Left ventricle myocardium inferior (tissue), 1 donor: ENCODE measurements at places on chromosomes 1 and 21. TPM values are rescaled to one million over a fixed set of nuclear protein-coding genes. Genes with fewer than 3 reads are reported as not detected.
A peak's percentile ranks its signal among the peaks of the same experiment; 100 is the strongest.

Gene CLCNKA
- 0.16 TPM for total RNA-seq

Gene NOS1AP
- 6.2 TPM for total RNA-seq

Gene VANGL2
- total RNA-seq, result 2.1 TPM

Gene GBP7
- 0.11 TPM for total RNA-seq

Gene PLA2G2C
- not detected for total RNA-seq

Gene PYHIN1
- total RNA-seq, result 0.11 TPM

Gene DUSP10
- total RNA-seq, result 4.6 TPM

Gene TSHB
- not detected for total RNA-seq

- no peak overlapping the region for H3K4me3 ChIP-seq
- H3K4me1 ChIP-seq, result no peaks in the 10 kb centered on the region
- no peak for DNase-seq
These were observed 12.5 kb upstream of the ATF3 start for GRCh38 chr1:212595787-212596714.

- H3K4me1 ChIP-seq, result no peaks in the 10 kb centered on the region
- DNase-seq, result no peak
- peaks cover 3% of the 10 kb centered on the region for H3K27me3 ChIP-seq
- no peak overlapping the region for H3K27ac ChIP-seq
These were observed 153.5 kb upstream of the SOD1 start for GRCh38 chr21:31505975-31506374.

DNA sequence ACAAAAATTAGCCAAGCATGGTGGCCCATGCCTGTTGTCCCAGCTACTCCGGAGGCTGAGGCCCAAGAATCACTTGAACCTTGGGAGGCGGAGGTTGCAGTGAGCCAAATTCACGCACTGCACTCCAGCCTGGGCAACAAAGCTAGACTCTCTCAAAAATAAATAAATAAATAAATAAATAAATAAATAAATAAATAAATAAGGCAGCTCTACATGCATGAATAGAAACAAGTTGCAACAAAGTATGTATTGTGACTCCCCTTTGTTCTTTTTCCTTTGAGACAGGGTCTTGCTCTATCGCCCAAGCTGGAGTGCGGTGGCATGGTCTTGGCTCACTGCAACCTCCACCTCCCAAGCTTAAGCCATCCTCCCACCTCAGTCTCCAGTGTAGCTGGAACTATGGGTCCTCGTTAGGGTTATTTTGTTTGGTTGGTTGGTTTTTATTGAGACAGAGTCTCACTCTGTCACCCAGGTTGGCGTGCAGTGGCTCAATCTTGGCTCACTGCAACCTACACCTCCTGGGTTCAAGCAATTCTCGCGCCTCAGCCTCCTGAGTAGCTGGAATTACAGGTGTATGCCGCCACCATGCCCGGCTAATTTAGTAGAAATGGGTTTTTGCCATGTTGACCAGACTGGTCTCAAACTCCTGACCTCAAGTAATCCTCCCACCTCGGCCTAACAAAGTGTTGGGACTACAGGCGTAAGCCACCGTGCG is 8.0 kb downstream of the USP48 start:
- H3K4me3 ChIP-seq, result no peak overlapping the region
- H3K36me3 ChIP-seq, result no peaks in the 10 kb centered on the region
- H3K27me3 ChIP-seq, result no peaks in the 10 kb centered on the region
- DNase-seq, result no peak
- peaks cover 27% of the 10 kb centered on the region for H3K4me1 ChIP-seq

DNA sequence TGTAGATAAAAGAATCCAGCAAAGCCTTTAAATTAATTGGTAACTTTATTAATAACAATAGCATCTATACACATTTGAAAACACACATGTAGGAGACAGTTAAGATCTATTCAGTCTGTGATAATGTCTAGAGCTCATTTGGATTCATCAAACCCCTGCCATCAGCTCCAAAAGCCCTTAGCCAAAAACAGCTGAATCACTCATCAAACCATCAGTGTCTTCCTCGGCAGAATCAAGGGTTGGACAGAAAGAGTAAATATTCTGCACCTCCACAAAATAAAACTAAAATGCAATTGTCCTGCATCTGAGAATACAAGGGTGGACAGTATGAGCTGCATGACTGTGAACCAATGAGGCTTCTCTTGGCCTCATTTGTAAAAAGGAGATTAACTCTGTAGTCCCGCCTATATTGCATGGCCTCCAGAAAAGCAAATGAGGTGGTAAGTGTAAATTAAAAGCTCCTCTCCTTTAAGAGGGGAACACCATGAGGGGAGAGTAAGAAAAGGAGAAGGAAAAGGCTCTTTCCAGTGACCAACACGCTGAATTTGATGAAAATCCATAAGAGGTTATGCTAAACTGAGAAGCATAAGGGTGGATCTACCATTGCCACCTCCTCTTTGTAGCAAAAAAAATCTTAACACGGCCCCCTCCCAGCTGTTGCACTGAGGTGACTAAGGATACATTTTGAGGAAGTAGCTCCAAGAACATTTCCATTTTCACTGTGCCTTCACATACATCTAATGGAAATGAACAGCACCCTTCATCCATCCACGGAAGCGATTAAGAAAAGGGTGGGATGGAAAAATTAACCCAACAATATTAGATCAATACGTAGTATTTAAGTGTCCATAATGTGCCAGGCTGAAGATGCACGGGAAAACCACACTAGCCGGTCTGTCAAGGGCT is 14.7 kb upstream of the BOLA1 start:
- H3K4me3 ChIP-seq, result peak overlapping the region; percentile 77
- DNase-seq, result no peak
- H3K36me3 ChIP-seq, result no peaks in the 10 kb centered on the region
- H3K4me1 ChIP-seq, result peaks cover 51% of the 10 kb centered on the region

GRCh38 chr1:92993581-92993980 is 32.3 kb upstream of the DIPK1A start:
- H3K36me3 ChIP-seq, result no peaks in the 10 kb centered on the region
- H3K4me1 ChIP-seq, result no peaks in the 10 kb centered on the region
- no peak for DNase-seq
- no peaks in the 10 kb centered on the region for H3K27me3 ChIP-seq
- no peak overlapping the region for H3K27ac ChIP-seq

DNA sequence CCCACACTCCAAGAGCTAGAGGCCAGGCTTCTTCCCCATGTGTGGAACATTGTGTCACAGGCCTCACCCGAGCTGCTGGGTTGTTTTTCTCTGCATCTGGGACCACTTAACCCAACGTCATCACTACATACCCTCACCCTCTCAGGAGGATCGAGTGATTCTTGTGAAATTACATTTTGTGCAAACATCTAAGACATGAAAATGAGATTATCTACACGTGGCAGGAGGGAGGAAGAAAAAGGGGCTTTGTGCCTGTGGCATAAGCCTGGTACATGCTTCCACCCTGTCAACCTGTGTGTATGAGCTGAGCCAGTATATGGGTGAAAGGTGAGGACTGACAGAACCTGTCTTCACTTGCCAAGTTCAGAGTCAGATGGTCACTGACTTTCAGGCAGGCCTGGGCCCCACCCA is 1.6 kb downstream of the CPT2 start:
- H3K27me3 ChIP-seq, result no peaks in the 10 kb centered on the region
- peak overlapping the region; percentile 87 for H3K4me3 ChIP-seq
- peak overlapping the region; percentile 98 for H3K27ac ChIP-seq
- H3K4me1 ChIP-seq, result peaks cover 61% of the 10 kb centered on the region

- no peak overlapping the region for H3K4me3 ChIP-seq
- no peak for DNase-seq
- no peaks in the 10 kb centered on the region for H3K27me3 ChIP-seq
These were observed 1287.4 kb upstream of the B3GALT2 start for GRCh38 chr1:194473766-194474165.

- peaks cover 50% of the 10 kb centered on the region for H3K36me3 ChIP-seq
- H3K27me3 ChIP-seq, result no peaks in the 10 kb centered on the region
- no peak overlapping the region for H3K27ac ChIP-seq
- H3K4me1 ChIP-seq, result peaks cover 6% of the 10 kb centered on the region
- no peak overlapping the region for H3K4me3 ChIP-seq
These were observed 41.9 kb downstream of the LPGAT1 start for GRCh38 chr1:211788626-211789025.

- no peaks in the 10 kb centered on the region for H3K36me3 ChIP-seq
- H3K4me1 ChIP-seq, result no peaks in the 10 kb centered on the region
- no peak for DNase-seq
- H3K27ac ChIP-seq, result no peak overlapping the region
- H3K27me3 ChIP-seq, result no peaks in the 10 kb centered on the region
These were observed 41.2 kb upstream of the USH2A start for GRCh38 chr1:216464489-216464888.

DNA sequence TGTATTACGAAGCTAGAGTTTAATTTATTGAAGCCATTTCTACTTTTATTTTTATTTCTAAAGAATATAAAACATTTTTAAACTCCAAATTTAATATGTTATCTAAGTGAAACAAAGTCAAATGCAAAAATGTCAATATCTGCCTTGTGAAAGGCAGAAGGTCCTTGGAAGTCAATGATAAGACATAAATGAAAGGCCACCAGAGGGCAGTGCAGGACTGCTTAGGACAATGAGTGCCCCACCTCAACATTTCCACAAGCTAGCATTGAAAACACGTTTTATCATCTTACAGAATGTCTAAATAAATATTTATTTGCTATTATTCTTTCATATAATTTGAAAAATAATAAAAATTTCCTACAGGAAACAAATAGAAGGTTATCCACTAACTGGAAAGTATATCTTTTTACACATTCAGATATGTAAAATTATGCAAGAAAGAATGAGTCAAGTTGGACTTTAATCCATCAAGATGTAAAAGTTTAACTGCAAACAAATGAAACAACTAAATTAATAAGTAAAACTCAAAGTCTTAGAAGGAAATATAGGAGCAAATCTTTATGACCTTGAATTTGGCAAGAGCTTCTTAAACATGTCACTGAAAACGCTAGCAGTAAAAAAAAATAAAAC is 140.1 kb upstream of the FMN2 start:
- H3K27ac ChIP-seq, result no peak overlapping the region
- H3K27me3 ChIP-seq, result peaks cover 33% of the 10 kb centered on the region
- peak; percentile 22 for DNase-seq
- H3K36me3 ChIP-seq, result no peaks in the 10 kb centered on the region
- H3K4me1 ChIP-seq, result no peaks in the 10 kb centered on the region

DNA sequence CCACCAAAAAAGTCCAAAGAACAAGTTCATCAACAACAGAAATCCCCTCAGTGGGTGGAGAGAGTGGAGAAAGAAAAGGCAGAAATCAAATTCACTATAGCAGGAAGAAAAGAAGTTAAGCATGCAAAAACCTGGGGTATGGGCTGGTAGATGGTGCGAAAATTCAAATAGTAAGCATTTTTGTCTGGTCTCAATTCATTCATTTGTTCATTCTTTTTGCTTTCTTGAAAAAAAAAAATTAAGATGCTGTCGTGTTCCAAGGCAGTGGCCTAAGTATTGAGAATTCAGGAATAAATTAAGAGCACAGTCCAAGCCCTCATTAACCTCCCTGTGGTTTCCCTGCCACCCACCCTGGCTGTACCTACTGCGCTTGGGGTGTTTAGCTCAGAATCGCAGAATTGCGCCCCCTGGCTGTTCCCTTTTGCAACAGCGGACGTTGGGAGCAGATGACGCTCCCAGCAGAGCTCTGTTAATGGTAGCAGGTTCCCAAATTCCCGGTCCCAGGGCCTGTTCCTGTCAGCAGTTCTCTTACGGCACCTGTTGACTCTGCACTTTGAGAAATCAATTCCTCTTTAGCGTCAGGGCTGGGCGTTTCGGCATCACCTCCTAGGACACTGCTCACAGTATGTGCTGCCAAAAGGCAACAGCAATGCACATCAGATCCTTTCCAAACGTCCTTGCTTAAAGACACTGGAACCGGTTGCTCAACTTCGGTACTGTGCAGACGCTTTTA is 34.0 kb upstream of the SSX2IP start:
- no peaks in the 10 kb centered on the region for H3K4me1 ChIP-seq
- DNase-seq, result no peak
- H3K27me3 ChIP-seq, result no peaks in the 10 kb centered on the region
- no peak overlapping the region for H3K4me3 ChIP-seq
- H3K36me3 ChIP-seq, result no peaks in the 10 kb centered on the region

DNA sequence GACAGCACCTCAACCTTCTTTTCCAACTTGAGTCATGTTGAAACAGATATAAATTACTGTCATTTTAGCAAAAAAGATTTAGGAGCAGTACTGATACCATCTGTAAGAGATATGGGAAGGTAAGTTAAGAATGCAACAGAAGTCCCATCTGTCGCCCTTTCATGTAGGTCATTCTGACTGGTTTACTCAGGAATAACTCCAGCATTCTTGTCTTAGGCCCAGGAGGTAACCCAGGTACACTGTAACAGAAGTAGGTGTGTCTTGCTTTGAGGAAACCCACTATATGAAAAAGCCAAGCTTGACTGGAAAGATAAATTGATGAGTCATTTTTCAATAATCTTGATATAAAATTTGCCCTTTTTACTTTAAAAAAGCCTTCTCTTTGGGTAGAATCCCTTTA is 35.4 kb downstream of the PGM1 start:
- H3K27ac ChIP-seq, result no peak overlapping the region
- peaks cover 35% of the 10 kb centered on the region for H3K36me3 ChIP-seq
- peaks cover 31% of the 10 kb centered on the region for H3K4me1 ChIP-seq
- no peaks in the 10 kb centered on the region for H3K27me3 ChIP-seq
